ENCODE measurements at places on chromosomes 13 and 19.

GRCh38 chr19:51781999-51782398 is 13.0 kb upstream of the FPR3 start:
- no peak for DNase-seq

GRCh38 chr13:30466358-30466714 is 600 bp upstream of the HMGB1 start:
- DNase-seq = no peak

DNA sequence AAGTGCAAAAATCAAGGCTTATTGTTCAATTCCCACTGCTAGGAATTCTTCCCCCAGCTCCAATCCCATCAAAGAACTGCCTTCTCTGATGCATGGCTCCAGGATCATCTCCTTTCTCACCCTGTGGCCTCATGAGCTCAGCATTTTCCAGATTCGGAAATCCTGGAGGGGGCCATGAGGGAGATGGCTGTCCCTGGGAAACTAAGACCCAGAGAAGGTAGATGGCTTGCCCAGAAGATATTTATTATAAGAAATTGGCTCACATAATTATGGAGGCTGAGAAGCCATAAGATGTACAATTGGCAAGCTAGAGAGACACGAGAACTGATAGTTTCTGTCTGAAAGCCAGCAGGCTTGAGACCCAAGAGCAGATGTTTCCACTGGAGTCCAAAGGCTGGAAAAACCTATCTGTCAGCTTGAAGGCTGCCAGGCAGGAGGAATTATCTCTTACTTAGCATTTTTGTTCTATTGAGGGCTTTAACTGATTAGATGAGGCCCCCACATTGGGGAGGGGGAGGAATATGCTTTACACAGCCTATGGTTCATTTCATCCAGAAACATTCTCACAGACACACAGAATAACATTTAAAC is 58.6 kb downstream of the GADD45B start:
- no peak for DNase-seq

GRCh38 chr19:45066921-45067661 is 9.2 kb downstream of the ZNF296 start:
- DNase-seq = no peak

DNA sequence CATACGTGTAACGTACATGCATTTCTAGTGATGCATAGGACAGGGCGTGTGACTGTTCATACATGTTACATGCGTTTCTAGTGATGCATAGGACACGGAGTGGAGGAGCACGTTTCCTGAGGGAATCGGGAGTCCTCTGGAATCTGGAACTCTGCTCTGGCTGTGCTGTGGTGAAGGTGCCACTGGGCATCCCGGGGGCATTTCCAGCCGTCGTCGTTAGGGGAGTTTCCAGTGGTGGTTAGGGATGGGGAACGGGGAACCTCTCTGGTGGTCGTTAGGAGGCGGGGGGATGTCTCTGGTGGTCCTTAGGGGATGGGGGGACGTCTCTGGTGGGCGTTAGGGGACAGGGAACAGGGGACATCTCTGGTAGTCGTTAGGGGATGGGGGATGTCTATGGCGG is 209.6 kb upstream of the SOX1 start:
- no peak for DNase-seq

- DNase-seq = no peak
Observed at GRCh38 chr19:33559996-33560395, 38.4 kb upstream of the PEPD start.

DNA sequence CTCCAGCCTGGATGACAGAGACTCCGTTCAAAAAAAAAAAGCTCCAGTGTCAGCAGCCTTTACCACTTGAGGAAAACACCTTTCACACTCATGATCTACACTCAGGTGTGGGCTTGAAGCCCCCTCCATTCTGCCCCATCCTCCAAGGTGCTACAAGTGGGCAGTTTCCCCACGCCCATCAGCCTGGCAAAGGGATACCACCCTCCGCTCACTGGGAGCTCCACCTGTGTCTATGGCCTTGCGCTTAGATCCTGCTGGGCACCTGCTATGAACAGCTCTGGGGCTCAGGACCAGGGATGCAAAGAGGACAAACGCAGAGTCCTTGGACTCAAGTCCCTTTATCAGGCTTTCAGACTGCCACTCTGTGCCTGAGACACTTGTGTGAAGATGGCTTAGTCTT is 127.8 kb downstream of the CRYL1 start:
- DNase-seq = no peak

GRCh38 chr19:51148580-51148979 is 6.5 kb downstream of the SIGLEC7 start:
- no peak for DNase-seq

DNA sequence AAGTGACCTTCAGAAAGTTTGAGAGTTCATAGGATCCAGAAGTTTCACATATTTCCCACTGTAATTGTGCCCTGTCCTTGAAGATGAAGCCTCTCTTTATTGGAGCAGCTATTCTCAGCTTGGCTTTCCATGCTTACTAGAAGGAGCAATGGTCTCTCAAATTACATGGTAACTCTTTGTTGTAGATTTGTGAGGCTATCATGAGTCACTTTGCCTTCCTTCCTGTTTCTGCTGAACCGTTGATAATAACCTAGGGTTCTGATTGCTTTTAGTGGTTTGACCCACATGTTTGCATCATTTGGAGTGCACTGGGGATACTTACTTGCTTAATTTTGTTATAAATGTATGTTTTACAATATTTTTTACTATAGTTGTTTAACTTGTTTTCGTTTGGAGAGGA is 772.9 kb upstream of the SLITRK6 start:
- no peak for DNase-seq
